ENCODE measurements at places on chromosomes 5 and 9.

GRCh38 chr9:18936094-18936871 lies 96.7 kb downstream of the SAXO1 start:
- DNase-seq: no peak

GRCh38 chr9:132350861-132351315 lies 3.9 kb downstream of the SETX start:
- DNase-seq: peak; percentile 49

DNA sequence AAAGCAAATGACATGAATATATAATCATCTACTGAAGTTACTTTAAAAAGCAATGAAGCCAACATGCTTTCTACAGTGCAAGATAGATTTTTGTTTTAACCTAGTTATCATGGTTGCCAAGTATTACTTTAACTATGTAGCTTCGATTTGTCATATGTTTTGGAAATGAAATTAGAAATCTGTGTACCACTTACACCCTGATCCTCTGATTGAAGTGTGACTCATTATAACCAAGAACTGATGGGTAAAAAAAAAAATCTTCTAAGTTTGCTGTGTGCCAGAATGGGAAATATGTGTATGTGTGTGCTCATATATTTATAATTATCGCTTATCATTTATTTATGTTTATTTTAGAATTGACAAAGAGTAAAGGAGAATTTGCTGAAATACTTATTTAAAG lies 9.1 kb upstream of the CDC42SE2 start:
- no peak for DNase-seq

GRCh38 chr9:106420511-106420944 lies 442.4 kb upstream of the ZNF462 start:
- DNase-seq: no peak

DNA sequence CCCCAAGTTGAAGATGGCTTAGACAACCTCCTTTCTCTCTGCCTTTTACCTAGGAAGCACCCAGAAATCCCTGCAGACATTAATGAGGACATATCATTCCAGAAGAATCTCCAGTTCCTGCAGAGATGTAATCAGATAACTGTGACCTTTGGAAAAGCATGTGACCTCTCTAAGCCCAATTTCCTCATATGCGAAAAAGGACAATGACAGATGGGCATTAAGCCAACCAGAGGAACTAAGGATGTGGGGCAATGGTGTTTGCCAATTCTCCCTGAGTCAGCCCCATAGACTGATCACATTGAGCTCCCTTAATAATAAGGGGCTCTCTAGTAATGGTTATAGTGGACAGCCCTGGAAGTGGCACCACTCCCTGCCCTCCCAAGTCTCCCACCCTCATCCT lies 10.1 kb upstream of the FOXI1 start:
- DNase-seq: no peak

- no peak for DNase-seq
Measured at GRCh38 chr5:63928451-63928850, 33.8 kb downstream of the HTR1A start.

GRCh38 chr9:19643875-19644274 lies 145.0 kb downstream of the SLC24A2 start:
- peak; percentile 5 for DNase-seq

GRCh38 chr5:93622240-93622885 lies 39.3 kb downstream of the NR2F1 start:
- peak; percentile 79 for DNase-seq

DNA sequence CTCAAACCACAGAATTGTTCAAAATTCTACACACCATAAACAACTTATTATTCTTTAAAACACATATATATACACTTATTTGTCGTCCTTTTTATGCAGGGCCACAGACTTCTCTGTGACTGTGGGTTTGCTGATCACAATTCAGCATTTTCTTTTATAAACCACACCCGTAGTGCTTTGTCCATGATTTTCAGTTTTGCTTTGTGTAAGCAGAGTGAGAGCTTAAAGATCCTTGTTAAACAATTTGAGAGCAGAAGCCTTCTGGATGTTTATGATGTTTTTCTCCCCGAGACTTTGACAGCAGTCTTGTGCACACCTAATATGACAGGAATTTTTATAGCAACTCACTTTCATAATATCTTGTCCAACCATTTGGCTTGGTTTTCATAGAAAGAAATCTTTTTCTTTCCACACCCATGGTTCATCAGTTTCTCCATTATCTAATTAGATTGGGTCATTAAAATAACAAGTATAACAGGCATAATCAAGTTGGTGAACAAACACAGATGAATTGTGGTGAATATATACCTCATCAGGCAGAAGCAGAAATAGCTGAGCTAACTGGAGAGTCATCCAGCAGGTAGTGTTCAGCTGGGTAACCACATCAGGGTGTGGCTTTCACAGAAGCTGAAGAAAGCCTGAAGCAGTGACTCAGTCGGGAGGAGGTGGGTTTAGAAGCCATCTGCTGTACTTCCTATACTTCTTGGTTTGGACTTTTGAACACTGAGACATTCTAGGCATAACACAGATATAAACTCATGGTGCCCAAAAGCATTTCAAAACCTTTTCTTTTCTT lies 232.8 kb downstream of the DOCK8 start:
- DNase-seq: peak; percentile 63

GRCh38 chr9:92146610-92147009 lies 31.4 kb upstream of the SPTLC1 start:
- peak; percentile 40 for DNase-seq

DNA sequence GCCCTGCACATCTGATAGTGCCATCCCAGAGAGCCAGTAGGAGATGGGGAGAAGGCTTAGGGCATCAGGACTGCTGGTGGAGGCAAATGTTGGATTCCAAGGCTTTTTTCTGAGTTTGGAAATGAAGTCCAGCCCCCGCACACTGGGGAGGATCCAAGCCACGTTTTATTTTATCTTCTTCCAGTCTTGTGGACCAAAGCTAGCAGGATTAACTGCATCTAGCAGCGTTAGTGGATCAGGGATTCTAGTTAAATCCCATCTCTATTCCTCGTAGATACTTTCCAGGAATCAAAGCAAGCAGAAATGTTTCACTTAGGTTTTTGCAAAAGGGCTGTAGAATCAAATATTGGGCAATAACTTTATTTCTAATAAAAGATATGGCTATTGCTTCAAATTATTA lies 114.7 kb upstream of the OR13F1 start:
- no peak for DNase-seq

- no peak for DNase-seq
Measured at GRCh38 chr9:85427772-85428171, 314.0 kb downstream of the AGTPBP1 start.

DNA sequence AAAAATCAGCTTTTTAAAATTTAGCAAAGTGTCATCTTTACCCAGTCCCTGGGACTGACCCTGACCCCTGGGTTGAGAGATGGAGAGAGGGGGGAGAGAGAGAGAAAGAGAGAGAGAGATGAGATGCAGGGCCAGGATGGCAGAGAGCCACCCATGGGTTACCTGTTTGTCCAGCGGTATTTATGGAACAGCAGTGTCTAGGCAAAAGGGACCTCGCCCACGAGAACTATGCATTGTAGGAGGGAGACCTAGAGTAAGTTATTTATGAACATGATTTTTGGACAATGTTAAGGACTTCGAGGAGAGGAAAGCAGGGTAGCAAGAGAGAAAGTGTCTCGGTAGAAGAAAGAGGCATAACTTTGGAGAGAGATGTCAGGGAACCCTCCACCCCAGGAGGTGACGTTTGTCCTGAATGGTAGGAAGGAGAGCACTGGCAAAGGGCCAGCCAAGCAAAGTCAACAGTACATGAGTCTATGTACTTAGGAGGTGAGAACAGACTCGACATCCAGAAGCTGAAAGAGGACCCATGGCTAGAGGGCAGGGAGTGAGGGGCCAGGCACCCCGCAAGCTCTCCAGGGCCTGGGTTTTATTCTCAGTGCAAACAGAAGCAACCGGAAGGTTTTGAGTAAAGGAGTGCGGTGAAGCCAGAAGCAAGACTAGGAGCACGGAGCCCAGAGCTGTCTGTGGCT lies 30.5 kb upstream of the MSX2 start:
- DNase-seq: no peak

- DNase-seq: no peak
Measured at GRCh38 chr5:123350742-123351141, 72.5 kb downstream of the CEP120 start.

GRCh38 chr5:127997201-127997704 lies 86.3 kb upstream of the SLC12A2 start:
- no peak for DNase-seq

GRCh38 chr5:57311921-57312735 lies 138.3 kb downstream of the GPBP1 start:
- no peak for DNase-seq

- peak; percentile 81 for DNase-seq
Measured at GRCh38 chr9:133149130-133150015, 14.3 kb downstream of the GBGT1 start.

DNA sequence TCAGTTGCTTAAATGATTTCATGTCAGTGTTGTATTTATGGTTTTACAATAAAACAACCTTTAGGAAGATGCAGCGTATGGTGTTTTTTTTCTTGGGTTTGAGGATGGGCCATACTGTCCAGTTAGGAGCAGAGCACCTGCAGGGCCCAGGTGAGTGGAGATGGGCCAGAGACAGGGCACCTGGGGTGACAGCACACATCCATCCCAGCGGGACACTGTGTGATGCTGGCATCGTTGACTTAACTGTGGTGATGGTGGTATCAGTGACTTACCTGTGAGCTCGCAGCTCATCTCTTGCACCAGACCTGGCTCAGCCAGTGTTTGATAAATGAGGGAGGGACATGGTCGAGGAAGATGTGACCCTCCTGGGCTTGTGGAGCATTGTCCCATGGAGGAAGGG lies 21.6 kb downstream of the AMBP start:
- DNase-seq: no peak

DNA sequence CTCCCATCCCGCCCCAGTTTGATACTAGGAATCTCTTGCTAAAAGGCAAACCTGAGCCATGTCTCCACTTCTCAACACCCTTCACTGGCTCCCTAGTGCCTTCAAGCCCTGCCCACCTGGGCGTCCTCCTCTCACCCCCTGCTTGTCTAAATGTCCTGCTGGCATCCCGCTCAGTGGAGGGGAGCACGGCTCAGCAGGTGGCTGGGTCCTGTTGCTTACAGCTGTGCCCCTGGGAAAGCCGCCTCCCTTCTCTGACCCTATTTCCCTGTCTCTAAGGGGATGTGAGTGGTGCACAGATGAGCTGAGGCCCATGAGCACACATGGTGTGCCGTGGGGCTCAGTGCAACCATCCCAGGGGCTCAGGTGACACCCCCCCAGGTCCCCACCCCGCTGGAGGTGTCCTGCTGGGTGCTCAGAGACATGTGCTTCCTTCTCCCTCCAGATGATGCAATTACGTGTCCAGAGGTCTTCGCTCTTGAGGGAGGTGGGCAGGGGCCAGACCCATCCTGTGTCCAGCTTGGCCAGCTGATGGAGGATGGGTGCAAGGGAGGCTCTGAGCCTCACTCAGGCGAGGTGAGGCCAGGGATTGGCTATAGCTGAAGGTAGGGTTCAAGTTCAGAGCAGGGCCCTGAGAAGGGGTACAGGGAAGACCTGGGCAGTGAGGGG lies 24.1 kb downstream of the FLT4 start:
- no peak for DNase-seq

GRCh38 chr5:143977891-143978461 lies 166.0 kb downstream of the HMHB1 start:
- peak; percentile 17 for DNase-seq

- no peak for DNase-seq
Measured at GRCh38 chr5:96962540-96962991, 26.7 kb downstream of the LNPEP start.

DNA sequence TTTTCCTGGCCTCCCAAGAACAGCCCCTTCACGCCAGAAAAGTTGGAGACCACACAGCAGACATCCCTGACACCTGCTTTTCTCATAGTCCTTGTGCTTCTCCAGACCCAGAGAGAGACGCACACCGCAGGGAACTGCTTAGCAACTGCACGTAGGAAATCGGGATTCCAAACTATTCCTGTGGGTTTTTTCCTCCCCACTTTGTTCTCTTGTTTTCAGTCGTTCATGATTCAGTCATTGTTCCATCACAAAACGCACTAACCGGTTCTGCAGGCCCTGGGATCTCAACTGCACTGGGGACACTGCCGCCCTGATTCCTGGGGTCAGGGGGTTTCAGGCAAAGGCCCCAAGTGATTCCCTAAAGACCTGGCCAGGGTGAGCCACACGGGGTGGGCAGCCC lies 588.0 kb upstream of the KLF4 start:
- no peak for DNase-seq
